Glutamatergic neuron (in vitro differentiated cells): ENCODE measurements at places on chromosomes 4 and X.
A peak's percentile ranks its signal among the peaks of the same experiment; 100 is the strongest.

DNA sequence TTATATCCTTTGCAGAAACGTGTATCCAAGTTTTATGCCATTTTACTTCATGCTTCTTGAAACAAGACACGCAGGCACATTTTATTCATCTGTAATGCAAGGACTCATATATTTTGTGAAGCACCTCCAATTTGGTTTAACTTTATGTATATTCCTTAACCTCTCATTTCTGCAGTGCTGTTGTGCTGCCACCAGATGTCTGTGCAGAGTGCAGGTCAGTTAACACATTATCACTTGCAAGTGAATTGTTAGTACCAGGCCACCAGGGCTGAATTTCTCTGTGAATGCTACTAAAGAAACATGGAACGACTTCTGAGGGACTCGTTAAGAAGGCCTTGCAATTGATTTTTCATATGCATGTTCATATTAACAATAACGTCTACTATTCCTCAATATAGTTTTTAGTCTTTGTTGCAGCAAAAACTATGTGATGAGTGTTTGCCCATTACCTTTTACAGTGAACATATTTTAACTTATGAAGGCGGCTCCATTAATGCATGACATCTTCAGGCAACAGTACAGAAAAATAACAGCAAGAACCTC is 770.3 kb downstream of the NLGN4X start:
- DNase-seq = no peak

- DNase-seq = no peak
Observed at GRCh38 chr4:3234171-3235029, 14.6 kb upstream of the MSANTD1 start.

- no peak for DNase-seq
Observed at GRCh38 chr4:173307778-173308177, 26.4 kb downstream of the HMGB2 start.

DNA sequence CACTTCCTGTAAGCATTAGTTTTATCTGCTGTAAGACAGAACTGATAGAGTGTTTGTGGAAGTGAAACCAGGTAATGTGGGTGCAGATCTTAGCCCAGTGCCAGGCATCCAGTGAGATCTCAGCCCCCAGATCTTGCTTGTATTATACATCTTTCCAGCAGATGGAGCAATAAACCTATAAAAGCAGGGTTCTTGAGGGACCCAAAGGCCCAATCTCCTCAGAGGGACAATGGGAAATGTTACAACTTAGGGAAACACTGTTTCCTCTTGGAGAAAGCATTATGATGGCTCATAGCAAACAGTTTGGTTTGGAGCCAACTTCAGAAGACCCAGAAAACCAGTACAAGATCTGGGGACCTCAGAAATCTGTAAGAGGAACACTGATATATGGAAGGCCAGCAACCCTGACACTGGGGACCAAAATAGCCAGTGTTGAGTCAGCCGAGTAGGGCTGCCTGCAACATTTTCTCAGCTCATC is 206.3 kb downstream of the SLC7A11 start:
- no peak for DNase-seq

DNA sequence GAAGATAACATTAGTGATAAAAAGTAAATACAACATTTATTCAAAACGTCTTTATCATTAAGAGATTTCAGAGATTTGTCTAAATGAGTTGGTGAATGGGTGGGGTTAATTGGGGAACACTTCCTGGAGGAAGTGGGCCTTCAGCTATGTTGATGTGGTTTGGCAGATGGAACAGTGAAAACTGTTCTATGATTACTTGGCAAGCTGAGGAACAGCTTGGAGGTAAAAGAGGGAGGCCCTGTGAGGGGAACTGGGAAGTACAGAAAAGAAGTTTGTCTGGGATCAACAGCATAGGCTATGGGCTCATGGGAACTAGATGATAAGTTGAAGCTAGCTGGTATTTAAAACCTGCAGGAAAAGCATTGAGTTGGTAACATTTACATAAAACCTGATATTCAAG is 26.0 kb downstream of the OCRL start:
- DNase-seq = no peak

GRCh38 chr4:79413032-79413885 is 5.2 kb upstream of the GK2 start:
- no peak for DNase-seq

DNA sequence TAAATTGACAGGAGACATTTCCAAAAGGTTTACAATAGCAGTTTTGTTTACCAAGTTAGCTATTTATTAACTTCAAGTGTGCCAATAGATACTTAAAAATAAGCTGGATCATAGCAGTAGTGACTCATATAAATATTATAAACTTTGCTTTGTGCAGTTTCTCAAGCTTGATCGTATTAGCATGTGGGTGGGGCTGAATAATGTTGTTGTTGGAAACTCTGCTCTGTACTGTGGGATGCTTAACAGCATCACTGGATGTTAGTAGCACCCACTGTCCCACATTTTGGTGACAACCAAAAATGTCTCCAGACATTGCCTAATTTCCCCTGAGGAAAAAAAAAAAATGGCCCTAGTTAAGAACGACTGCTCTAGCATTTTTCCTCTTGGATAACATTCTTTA is 855.2 kb upstream of the ADGRL3 start:
- DNase-seq = no peak

- no peak for DNase-seq
Observed at GRCh38 chr4:27048429-27049238, 188.0 kb downstream of the STIM2 start.

DNA sequence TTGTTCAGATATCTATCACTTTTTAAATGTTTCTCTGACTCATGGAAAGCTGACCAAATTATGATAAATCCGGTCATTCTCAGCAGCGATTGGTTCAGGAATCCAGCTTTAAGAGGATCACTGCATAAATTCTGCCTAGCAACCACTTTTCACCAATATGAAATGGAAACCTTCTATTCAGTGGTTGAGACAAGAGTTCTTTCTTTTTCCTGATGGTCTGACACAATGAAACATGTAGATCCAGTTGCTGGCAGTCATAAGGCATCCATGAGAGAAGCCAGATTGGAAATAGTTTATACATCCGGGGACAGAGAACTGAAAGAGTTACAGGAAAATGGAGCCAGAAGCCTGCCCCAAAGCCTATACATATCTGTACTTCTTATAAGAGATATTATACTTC is 27.2 kb downstream of the MAB21L2 start:
- no peak for DNase-seq

GRCh38 chr4:137226900-137227299 is 305.4 kb downstream of the PCDH18 start:
- DNase-seq = no peak

DNA sequence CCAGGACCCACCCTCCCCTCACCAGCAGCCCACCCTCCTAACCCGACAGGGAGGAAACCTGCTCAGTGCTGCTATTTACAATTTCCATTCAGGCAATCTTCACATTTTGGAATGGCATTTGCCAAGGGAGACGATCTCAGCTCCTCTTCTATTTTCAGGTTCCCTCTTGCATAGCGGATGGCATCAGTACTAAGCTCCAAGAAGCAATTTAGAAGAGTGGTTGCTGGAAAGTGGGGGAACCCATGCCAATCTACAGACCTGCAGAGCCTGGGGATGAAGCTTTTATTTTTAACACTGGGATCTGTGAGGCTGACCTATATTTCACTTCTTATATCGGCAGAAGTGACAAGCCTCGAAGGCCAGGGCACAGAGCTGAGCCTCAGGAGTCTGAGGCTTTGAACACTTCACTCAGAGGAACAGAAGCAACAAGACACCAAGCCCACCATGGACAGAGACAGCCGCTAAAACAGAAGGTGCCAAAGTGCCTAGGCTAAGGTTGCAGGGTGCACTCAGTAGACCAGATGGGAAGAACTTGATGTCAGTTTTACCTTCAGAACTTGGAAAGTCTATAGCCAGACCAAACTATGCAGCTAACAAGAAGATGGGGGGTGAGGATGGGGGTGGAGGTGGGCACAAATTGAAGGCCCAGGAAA is 44.0 kb downstream of the SCD5 start:
- DNase-seq = no peak

DNA sequence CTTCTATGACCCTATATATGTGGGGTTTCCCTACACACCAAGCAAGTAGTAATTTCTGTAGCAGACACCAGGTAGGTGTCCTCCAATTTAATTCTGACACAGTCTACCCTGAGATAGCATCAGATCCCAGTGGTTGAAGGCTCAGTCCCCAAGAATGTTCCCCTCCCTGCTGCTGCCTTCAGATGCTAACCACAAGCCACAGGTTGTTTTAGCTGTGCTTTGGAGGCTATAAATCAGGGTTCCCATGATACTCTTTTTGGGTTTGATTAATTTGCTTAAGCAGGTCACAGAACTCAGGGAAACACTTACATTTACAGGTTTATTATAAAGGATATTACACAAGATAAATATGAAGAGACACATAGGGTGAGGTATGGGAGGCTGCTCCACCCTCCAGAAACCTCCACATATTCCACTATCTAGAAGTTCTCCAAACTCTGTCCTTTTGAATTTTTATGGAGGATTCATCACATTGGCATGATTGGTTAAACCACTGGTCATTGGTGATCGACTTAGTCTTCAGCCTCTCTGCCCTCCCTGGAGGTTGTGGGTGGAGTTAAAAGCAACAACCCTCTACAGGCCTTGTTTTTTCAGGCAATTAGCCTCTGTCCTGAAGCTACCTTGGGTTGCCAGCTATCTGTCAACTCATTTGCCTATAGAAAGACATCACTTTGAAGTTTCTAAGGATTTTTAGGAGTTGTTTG is 50.8 kb downstream of the GRIA2 start:
- no peak for DNase-seq

GRCh38 chrX:11244636-11245035 is 48.6 kb upstream of the AMELX start:
- no peak for DNase-seq

GRCh38 chr4:177128306-177128705 is 181.4 kb upstream of the NEIL3 start:
- no peak for DNase-seq

DNA sequence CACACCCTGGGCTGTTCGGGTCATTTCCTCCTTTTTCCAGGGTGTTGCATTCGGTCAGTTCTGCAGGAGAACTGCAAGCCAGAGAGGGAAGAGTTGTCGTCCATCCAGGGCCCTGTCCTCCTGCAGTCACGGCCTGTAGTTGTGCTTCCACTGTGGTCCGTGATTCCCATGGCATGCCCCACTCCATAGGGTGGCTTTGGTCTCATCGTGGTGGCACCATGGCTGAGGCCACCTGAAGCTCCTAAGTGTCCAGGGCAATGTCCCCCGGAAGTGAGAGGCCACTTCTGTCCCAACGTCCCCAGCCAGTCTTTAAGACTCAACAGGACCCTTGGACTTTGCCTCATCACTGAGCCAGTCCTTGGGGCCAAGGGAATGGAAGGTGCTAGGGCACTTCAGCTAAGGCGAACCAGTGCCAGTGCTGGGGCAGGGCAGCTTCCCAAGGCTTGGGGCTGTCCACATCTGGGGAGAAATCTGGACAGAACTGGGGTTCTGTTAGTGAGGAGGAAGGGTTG is 83.7 kb downstream of the HTRA3 start:
- peak; percentile 5 for DNase-seq

DNA sequence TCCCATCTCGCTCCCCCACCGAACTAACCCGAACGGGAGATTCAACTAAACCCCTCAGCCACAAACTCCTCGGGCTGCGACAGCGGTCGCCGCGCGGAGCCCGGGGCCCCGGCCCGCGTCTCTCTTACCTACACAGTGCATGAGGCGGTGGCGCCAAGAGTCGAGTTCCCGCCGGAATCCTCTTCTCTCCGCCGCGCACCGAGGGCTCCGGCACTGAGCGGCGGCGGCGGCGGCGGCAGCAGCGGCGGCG is 160 bp downstream of the LCORL start:
- no peak for DNase-seq
